Chondrocyte (in vitro differentiated cells): ENCODE measurements at places on chromosomes 16 and 17. TPM values are rescaled to one million over a fixed set of nuclear protein-coding genes. Genes with fewer than 3 reads are reported as not detected.

DNA sequence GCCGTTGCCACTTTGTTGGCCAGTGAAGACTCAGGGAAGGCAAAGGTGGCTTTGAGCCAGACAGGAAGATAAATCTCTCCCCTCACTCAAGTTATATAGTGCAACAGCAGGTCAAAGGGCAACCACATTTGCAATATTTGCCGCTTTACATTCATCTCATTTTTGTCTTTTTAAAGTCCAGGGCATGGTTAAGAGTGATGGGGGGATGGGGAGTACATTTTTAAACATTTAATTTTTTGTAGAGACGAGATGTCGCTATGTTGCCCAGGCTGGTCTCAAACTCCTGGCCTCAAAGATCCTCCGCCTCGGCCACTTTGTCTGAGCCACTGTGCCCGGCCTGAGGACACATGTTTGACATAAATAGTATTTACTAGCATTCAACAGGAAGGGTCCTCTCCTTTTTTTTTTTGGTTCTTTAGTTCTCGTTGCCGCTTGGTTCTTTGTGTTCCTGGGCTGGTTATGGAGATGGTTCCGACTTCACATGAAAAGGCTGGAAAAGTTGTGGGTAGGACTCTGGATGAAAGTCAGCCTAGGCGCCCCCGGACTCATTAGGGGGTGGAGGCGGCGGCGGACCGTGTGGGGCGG, 95.7 kb downstream of the RAB11FIP4 start:
- no peak for DNase-seq

GRCh38 chr17:12591021-12591735, 74.5 kb upstream of the MYOCD start:
- no peak for DNase-seq

DNA sequence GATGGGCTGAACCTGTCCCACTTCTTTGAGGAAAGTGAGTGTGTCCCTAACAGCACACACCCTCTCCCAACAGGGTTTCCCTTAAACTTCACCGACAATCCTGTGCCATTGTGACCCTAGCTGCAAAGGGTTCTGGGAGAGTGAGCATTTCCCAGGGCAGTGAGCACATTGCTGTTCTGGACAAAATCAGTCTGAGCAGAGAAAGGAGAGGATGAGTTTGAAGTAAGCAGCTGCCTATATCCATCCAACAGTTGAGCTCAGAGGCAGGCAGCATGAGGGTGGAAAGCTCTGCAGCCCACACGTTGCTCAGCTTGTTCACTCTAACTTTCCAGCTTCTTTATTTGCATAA, 296.5 kb upstream of the MAF start:
- no peak for DNase-seq

Gene TBX6
- total RNA-seq, result 0.34 to 0.59 TPM (median 0.55 TPM) in 3 replicates

- no peak for DNase-seq
These were observed 128.5 kb upstream of the GSE1 start for GRCh38 chr16:85484347-85485300.

Gene UMOD
- total RNA-seq, result not detected in 3 replicates

DNA sequence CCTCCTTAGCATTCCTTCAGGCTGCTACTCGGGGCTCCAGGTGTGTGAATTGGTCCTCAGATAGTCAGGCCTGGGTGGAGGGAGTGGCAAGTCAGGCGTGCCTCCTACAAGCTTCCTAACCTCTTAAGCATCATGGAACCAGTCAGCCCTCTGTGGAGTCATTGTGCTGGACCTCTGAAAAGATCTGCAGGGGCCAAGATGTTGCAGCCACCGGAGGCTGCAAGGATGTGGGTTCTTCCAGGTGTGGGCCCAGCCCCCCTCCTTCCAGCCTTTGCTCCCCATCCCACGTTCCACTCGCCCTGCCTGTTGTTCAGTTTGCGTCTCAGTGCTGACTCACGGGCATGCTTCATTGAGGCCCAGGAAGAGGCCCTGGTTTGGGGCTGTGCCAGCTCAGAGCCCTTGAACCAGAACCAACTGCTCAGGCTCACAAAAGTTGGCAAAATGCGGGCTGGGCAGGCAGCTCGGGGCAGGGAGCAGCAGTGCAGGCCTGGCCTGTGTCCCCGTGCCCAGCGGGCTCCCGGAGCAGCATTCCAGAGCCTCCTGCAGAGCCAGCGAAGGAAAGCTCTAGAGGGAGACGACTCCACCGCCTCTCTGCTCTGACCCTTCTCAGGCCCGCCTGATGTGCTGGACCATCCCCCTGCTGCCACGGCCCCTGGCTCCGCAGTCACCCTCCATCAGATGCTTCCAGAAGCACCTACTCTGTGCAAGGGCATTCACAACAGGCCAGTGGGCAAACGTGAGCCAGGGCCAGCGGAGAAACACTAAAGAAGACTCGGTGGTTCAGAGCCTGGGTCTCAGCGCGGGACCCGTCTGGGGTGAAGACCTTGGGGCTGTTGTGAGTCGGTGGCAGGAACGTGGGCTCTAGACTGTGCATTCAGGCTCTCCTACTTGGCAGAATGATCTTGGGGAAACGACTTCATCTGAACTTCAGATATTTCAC, 7.5 kb downstream of the LDHD start:
- DNase-seq, result no peak

Gene SLC38A8
- not detected in 3 replicates for total RNA-seq

Gene ACSM2A
- 0.21 TPM in 1 of 3 replicates, not detected in the others for total RNA-seq
